Daoy (cell line): ENCODE measurements at places on chromosomes 16 and 17. TPM values are rescaled to one million over a fixed set of nuclear protein-coding genes. Genes with fewer than 3 reads are reported as not detected.

- no peak for DNase-seq
Observed at GRCh38 chr16:49439676-49440075, 66.1 kb downstream of the C16orf78 start.

DNA sequence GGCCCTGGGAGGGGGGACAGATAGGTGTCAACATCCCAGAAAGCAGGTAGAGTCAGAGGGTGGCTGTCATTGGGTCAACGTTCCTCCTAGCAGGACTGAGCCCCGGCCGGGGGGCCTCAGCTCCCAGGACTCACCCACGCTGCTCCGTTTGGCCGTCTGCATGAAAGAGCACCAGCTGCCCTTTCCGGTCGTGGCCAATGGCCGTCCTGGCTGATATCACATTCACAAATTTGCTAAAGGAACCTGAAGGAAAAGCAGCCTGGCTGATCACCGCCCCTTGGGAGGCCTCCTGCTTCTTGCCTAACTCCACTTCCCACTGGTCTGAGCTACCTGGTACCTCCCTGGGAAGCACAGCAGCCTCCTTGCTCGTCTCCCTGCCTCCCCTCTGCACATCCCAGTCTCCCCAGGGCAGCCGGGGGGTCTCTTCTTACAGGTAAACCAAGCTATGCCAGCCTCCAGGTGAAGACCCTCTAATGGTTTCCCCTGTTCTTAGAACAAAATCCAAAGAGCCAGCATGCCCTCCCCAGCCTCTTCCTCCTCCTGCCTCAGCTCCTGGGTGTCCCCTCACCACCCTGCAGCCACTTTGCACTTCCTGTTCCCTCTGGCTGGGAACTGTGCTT lies 3.4 kb downstream of the NAGPA start:
- no peak for DNase-seq

NPIPB9 gene
- not detected in 2 replicates for total RNA-seq

- DNase-seq: no peak
Observed at GRCh38 chr16:53715023-53715384, 11.0 kb downstream of the FTO start.

GPR179 gene
- under 0.01 and 0.11 TPM in 2 replicates for total RNA-seq

GRCh38 chr17:35189291-35189690 lies 4.9 kb downstream of the SLC35G3 start:
- peak; percentile 36 for DNase-seq

GRCh38 chr17:35764123-35764991 lies 3.7 kb downstream of the C17orf50 start:
- peak; percentile 92 for DNase-seq

TBC1D3L gene
- not detected in 2 replicates for total RNA-seq

ACSM2A gene
- not detected in 2 replicates for total RNA-seq

- DNase-seq: peak; percentile 27
Observed at GRCh38 chr17:50661348-50661747, 26.7 kb downstream of the ABCC3 start.

ALOXE3 gene
- 0.03 TPM in 1 of 2 replicates, not detected in the other for total RNA-seq

DNA sequence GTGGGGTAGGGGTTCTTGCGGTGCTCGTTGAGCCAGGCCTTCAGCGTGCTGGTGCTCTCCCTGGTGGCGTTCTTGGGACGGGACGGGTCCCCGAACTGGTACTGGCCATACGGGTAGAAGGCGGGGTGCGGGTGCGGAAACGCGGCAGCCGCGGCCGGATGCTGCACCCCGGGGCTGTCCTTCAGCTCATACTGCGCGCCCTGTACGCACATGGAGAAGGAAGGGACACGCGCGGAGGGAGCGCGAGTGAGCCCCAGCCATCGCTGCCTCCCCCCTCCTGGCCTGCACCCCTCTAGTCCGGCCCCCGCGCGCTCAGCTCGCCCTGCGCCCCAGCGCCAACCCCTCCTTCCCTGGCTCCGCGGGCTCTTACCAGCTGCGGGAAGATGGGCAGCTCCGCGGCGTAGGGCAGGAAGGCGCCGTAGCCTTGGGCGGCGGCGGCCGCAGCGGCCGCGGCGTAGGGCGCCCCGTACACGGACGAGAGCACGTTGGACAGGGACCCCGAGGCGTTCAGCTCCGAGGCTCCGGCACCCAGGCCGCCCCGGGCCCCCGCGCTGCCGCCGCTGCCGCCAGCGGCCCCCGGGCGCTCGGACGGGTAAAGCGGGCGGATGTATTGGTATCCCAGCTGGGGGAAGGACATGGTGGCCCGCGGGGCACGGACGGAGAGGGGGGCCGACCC lies 1.0 kb downstream of the IRX3 start:
- peak; percentile 63 for DNase-seq

GRCh38 chr16:8725513-8726178 lies 51.2 kb downstream of the ABAT start:
- no peak for DNase-seq

GRCh38 chr16:11328172-11329070 lies 16.8 kb upstream of the RMI2 start:
- peak; percentile 87 for DNase-seq

DNA sequence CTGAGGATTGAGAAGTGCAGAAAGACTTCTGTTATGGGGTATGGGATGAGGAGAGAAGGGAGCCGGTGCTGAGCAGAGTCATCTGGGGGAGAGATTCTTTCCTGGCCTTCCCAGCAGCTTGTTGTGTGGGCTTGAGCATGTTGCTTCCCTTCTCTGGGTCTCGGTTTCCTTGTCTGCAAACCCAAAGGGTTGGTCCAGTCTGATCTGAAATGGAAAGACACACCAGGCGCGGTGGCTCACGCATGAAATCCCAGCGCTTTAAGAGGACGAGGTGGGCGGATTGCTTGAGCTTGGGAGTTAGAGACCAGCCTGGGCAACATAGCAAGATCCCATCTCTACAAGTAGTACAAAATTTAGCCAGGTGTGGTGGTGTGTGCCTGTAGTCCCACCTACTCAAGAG lies 6.0 kb downstream of the SOCS3 start:
- DNase-seq: no peak

- no peak for DNase-seq
Observed at GRCh38 chr16:26344976-26345375, 653.2 kb downstream of the HS3ST4 start.

DNA sequence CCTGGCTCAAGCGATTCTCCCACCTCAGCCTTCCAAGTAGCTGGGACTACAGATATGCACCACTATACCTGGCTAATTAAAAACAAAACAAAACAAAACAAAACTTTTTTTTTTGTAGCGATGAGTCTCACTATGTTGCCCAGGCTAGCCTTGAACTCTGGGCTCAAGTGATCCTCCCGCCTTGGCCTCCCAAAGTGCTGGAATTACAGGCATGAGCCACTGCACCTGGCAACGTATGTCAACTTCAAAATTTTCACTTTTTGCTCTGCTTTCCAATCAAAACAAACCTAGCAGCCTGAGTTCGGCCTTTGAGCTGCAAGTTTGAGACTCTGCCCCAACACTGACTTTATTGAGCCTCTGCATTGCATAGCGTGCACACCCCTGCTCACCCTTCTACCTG lies 4.5 kb upstream of the RAI1 start:
- no peak for DNase-seq

MILR1 gene
- 5.1 and 11.0 TPM in 2 replicates for total RNA-seq

DNA sequence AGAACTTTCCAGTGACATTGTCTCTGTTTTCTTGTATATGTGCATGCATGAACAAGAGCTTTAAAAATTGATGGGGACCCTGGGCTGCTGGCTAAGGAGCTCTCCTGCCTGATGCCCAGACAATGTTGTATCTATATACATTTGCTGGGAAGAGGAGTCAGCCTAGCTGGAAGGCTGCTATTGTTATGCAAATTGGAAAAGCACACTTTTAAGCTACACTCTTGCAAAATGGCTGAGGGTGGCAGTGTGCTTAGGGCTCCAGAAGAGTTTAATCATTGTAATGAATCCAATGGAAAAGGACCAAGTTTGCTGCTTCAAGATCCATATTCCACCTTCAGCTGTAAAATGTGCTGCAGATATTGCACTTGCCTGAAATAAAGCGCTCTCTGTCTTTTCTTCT lies 171.8 kb downstream of the PRKCA start:
- no peak for DNase-seq

DNA sequence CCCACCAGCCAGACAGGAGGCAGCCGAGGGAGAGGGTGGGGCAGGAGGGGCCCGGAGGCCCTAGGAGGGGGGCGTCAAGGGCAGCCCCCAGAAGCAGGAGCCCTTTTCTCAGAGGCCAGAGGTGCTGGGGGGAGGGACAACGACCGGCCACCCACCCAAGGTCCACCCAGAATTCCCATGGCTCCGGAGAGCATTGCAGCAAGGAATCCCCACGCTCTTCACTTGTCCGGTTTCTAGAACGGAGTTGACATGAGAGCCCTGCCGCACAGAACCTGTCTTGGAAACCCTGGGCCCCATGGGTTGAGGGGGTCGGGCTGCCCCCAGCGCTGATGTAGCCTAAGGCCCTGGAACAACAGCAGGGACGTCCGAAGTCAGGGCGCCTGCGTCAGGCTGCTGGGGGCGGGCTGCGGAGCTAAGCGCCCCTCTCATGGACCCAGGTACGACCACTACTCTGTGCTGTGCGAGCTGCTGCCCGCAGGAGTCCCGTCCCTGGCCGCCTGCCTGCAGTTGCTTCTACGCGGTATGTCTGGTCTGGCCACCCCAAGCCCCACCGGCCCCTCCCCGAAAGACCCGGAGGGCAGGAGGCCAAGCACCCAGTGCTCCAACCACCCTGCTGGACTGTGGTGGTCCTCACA lies 11.2 kb downstream of the CYBC1 start:
- no peak for DNase-seq

DNA sequence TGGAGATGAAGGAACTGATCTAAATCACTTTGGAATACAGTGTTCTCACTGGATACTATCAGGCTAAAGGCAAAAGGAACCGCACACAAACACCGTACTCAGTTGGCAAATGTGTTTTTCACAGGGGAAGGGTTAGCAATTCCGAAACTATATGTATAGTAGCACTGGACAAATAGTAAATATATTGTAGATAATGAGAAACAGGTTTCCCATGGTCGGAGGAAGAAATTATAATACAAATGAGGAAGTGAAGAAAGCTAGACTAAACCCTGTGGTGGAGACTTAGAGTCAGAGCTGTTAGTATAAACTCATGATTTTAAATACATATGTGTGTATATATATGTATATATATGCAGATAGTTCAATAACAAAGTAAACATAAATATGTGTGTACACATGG lies 414.1 kb upstream of the SALL1 start:
- no peak for DNase-seq

PLA2G15 gene
- total RNA-seq: 11.9 and 17.8 TPM in 2 replicates

DNA sequence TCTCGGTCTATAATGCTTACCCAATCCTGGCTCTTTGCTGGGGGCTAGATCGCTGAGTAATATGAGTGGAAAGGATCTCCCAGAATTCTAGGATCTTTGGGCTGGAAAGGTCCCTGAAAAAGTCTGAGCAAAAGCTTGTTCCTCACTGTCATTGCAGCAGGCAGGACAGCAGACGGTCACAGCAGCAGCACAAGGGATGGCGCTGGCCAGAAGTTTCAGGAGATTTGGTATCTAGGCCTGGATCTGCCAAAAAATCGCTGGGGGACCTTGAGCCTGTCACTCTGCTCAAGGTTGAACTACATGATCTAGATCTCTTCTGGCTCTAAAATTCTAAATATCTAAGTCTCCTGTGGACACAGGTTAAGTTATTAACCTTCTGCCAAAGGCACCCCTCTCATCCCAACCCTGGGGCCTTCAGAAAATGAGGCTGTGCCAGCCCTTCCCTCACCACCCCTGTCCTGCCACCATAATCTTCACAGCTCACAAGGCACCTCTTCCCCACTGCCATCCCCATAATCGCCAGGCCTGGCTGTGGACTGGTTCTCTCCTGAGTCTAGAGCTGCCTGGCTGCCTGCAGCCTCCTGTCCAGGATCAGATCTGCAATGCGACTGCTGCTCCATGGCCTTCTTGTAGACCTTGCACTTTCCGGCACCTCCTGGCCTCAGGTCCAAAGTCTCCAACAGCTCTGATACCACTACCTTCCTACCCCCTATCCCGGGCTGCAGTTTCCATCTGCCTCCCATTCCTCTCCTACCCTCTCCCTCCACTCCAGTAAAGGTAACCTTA lies 10.2 kb downstream of the MYO18A start:
- no peak for DNase-seq

DNA sequence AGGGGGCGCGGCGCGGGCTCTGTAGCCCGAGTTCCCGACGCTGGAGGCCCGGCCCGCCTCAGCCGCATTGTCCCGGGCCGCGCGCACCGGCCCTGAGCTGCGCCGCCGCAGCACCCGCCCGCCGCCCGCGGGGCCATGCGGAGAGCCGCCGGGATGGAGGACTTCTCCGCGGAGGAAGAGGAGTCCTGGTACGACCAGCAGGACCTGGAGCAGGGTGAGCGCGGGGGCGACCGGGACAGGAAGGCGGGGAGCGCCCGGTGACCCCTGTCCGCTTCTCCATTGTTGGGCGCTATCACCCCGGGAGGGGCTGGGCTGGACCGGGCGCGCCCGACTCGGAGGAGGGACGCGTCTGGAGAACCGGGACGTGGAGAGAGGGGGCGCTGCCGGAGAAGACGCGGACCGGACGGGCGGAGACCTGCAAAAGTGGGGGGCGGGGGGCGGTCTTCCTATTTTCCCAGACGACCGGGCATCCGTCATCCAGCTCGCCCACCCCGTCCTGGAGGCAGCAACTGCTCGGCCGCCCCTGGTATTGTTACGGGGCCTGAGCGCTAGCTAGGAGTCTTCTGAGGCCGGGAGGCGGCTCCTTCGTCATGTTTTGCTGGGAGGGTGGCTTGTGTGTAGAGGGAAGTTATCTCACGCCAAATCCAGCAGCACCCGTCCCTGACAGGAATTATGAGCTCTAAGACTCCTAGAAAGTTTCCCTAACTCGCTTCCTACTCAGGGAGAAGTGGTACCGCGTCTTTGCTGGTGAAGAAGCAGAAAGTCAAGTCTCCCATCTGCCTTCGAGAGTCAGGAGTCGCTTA lies 678 bp downstream of the CDR2L start:
- peak; percentile 79 for DNase-seq

DNA sequence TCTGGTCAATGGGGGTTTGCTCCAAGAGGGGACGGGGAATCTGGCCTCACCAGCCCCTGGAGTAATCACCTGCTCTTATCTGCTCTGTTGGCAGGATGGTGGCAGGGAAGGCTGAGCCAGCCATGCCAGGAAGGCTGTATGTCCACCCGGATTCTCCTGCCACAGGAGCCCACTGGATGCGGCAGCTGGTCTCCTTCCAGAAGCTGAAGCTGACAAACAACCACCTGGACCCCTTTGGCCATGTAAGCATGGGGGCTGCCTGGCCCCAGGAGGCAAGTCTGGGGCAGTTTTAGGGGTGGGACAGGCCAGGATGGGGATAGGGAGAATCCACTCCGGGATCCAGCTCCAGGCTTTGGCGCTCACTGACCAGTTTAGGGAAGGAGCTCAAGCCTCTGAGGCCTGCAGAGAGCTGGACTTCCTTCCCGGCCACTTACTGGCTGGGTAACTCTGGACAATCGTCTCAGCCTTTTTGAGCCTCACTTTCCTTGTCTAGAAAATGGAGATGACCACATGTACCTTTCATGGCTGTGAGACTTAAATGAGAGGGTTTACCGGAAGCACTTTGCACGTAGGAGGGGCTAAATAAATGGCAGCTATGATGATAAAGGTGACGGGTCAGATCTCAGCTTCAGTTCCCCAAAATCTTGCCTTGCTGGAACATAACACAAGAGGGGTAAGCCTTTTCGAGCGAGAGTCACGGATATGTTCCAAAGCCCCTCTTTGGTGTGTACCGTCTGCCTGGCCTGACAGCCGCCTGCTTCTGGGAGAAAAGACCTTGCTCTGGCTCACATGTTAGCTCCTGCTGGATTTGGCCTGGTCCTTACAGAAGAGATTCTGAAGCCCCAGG lies 15.4 kb downstream of the TBX4 start:
- peak; percentile 56 for DNase-seq

- DNase-seq: no peak
Observed at GRCh38 chr17:11515901-11516300, 82.4 kb upstream of the DNAH9 start.
